D341Med (cell line): ENCODE measurements at places on chromosomes 7 and 10.

- no peak for DNase-seq
Observed at GRCh38 chr7:50203521-50203920, 101.0 kb upstream of the IKZF1 start.

- no peak for DNase-seq
Observed at GRCh38 chr7:155201325-155202087, 96.2 kb upstream of the INSIG1 start.

GRCh38 chr10:43420369-43421200, 11.6 kb upstream of the HNRNPF start:
- DNase-seq = peak; percentile 97

- peak; percentile 7 for DNase-seq
Observed at GRCh38 chr7:149719050-149719899, 54.1 kb downstream of the ZNF467 start.

- no peak for DNase-seq
Observed at GRCh38 chr7:16891338-16891737, 9.6 kb upstream of the AGR3 start.

GRCh38 chr7:34902182-34902581, 135.1 kb downstream of the DPY19L1 start:
- peak; percentile 72 for DNase-seq

GRCh38 chr7:31758755-31759154, 71.7 kb downstream of the PPP1R17 start:
- DNase-seq = no peak

DNA sequence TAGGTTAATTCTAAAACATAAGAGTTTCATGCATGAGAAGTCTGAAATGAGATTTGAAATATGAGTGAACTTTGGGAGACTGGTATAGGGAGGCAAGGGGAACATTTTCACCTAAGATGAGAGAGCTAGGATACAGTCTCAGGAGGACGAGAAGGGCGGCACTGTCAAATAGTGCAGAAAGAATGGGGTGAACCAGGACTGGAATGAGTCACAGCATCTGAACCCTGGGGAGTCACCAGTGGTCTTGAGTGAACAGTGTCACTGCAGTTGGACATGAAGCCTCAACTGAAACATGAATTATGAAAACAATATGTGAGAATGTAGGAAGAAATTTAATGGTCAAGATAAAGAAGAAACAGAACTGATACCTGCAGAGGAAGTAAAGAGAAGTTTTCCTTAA, 33.8 kb downstream of the GNG11 start:
- no peak for DNase-seq

DNA sequence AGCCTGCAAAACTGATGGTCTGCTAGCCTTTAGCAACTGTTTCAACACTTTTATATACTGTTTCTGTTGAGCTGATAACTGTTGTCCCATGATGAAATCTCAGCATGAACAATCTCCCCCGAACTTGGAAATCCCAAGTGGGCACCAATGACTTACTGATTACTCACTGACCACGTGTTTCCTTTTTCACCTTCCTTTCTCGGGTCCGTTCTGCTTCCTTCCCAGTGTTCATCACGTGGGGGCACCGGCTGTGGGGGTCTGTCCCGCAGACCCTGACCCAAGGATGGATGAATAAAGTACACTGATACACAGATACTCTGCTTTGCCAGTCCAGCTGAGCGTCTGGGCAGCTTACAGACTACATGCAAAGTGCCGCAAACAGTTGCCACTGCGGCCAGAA, 39.0 kb upstream of the RASGEF1A start:
- DNase-seq = no peak

GRCh38 chr7:158828133-158829020, 932 bp downstream of the ESYT2 start:
- DNase-seq = peak; percentile 65

DNA sequence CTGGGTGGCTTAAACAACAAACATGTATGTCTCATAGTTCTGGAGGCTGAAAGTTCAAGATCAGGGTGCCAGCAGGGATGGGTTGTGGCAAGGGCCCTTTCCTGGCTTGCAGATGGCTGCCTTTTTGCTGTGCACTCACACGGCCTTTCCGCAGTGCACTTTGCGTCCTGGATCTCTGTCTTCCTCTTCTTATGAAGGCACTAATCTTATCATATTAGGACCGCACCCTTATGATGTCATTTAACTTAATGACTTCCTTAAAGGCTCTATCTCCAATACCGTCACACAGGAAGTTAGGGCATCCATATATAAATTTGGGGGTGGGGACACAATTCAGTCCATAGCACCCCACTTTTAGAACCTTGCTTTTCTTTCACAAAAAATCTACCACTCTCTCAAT, 255.2 kb downstream of the SNX13 start:
- no peak for DNase-seq

DNA sequence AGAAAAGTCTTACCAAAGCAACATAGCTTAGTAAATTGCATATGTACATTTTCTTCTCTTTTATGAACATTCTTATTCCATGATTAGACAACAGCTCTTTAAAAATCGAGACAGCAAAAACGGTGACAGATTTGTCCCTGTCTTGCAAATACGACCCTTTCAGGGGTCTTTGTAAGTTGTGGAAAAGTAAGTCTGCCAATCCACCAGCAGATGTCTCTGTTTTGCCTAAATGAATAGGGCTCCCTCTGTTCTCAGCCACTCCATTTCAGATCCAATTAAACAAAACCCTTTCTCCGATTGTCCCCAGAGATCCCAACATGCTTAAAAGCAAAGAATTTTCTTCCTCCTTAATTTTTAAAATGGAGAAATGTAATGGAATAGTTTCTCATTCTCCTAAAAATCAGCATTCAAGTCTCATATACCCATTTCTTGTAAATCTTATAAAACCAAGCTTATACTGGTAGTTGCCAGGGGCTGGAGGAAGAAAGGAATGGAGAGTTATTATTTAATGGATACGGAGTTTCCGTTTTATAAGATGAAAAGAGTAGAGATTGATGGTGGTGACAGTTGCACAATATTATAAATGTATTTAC, 61.0 kb upstream of the NFE2L3 start:
- DNase-seq = peak; percentile 73

DNA sequence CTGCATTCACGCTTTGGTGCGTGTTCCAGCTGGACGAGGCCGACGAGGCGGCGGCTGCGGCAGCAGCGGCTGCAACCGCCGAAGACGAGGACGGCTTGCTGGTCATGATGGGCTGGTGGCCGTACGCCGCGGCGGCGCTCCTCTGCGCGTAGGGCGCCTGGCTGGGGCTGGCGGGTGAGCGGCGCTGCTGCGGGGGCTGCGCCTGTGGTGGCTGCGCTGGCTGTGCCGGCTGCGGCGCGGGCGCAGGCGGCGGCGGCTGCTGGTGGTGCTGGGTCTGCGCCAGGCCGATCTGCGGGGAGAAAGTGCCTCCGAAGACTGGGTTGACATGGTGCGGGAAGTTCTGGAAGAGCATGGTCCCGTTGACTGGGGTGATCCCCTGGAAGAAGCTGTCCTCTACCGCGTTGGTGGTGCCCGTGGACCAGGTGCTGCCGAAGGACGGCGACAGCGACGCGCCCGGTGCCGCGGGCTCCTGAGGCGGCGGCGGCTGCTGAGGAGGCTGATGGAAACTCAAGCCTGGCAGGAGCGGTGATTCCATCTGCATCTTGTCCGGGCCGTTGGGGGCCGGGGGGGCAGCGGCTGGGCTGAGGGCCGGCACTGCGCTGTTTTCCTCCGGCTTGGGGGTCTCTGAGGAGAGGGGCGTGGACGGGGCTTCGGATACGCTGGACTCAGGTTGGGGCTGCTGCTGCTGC, 51.1 kb downstream of the CPEB3 start:
- peak; percentile 75 for DNase-seq

GRCh38 chr7:8386926-8387550, 46.4 kb upstream of the NXPH1 start:
- DNase-seq = no peak

DNA sequence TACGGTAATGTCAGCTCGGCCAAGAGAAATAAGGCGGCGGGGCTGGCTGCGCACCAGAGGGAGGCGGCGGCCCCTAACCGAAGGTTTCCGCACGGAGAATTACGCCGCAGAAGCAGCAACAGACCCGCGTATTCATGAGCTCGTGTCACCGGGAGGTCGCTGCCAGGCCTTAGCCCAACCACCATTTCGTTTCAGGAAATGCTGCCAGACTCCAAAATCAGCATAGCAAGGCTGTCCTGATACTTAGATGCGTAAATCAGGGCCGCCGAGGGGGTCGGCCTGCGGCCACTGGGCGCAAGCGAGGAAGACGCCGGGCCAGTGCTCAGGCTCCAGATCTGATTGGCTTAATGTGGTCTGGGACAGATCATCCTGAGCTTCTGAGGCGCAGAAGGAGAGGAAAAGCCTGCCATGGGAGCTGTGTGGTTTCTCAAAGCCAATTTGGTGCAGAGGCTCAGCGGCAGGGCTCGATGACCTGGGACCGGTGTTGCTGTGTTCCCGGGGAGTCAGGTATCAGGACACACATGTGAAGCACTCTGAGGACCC, 247.9 kb downstream of the BAMBI start:
- no peak for DNase-seq

- peak; percentile 86 for DNase-seq
Observed at GRCh38 chr10:42753126-42753506, 29.5 kb upstream of the BMS1 start.

- no peak for DNase-seq
Observed at GRCh38 chr7:74625446-74625845, 32.1 kb upstream of the GTF2I start.

- no peak for DNase-seq
Observed at GRCh38 chr10:119453313-119453712, 89.2 kb downstream of the RGS10 start.

- no peak for DNase-seq
Observed at GRCh38 chr7:40194745-40195144, 59.9 kb downstream of the SUGCT start.

- peak; percentile 4 for DNase-seq
Observed at GRCh38 chr10:132059760-132060508, 5.8 kb upstream of the JAKMIP3 start.

GRCh38 chr7:134741907-134742635, 37.4 kb upstream of the CALD1 start:
- no peak for DNase-seq

GRCh38 chr7:97845622-97846203, 26.5 kb downstream of the ASNS start:
- DNase-seq = peak; percentile 26

GRCh38 chr7:14747701-14748100, 154.8 kb downstream of the DGKB start:
- DNase-seq = peak; percentile 36
